IMR-90 (cell line): ENCODE measurements at places on chromosomes 4 and X. TPM values are rescaled to one million over a fixed set of nuclear protein-coding genes. Genes with fewer than 3 reads are reported as not detected.

DNA sequence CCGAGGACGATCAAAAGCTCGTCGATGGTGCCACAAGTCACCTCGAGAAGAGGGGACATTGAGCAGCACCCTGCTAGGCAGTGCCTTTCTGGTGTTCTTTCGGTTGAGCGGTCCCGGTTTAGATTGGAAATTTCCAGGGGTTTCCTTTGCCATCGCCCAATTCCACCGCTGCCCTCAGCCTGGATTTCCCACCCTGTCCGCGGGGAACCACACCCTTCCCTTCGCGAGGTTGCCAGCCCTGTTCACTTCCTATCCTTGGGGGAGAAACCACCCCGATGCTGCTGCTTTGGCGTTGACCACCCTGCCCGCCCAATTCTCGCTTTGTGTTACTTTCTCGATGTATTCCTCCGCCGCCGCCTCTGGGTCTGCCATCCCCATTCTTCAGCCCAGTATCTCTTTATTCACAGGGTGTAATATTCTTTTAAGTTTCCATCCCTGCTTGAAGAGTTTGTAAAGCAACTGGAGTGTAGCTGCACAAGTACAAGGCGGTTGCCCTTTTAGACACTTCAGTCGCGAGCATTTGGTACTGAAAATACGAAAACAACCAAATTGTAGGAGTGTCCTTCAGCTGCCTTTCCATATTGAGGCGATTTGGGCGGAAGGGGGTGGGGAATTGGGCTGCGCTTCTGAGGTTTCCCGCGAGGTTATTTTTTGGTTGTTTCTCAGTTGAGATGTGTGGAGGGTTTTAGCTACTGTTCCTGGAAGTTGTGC, 1.1 kb downstream of the OGT start:
- DNase-seq, result peak; percentile 32

DNA sequence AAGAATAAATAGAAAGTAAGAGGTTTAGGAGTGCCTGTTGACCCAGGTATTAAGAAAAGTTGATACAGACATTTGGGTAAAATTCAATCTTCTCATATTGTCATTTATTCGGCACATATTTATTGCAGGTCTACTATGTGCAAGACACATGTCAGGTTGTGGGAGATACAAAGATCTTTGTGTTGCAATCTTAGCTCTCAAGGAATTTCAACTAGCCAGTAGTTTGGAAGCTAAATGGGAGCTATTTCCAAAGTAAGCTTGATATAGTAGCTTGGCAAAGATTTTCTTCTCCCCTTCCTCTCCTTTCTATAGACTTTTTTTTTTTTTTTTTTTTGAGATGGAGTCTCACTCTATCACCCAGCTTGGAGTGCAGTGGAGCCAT, 122.9 kb downstream of the SYNPO2 start:
- no peak for DNase-seq

- no peak for DNase-seq
These were observed 2.4 kb downstream of the PDLIM3 start for GRCh38 chr4:185532795-185533324.

- no peak for DNase-seq
These were observed 405.4 kb upstream of the CPEB2 start for GRCh38 chr4:14596904-14597303.

- no peak for DNase-seq
These were observed 46.6 kb downstream of the IL13RA2 start for GRCh38 chrX:114970806-114971205.

- no peak for DNase-seq
These were observed 8.0 kb downstream of the SHOX start for GRCh38 chrX:638482-639131.

GRCh38 chr4:95188701-95189370, 359.9 kb downstream of the UNC5C start:
- no peak for DNase-seq

DNA sequence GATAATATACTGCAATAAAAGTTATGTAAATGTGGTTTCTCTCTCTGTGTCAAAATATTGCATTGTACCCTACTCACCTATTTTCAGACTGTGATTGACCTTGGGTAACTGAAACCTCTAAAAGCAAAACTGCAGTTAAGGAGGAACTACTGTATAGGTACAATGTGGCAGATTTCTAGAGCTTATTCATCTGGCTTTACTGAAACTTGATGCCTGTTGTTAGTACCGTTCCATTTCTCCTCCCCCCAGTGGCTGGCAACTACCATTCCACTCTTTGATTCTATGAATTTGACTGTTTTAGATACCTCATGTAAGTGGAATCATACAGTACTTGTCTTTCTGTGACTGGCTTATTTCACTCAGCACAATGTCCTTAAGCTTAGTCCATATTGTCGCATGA, 61.9 kb downstream of the HOPX start:
- peak; percentile 58 for DNase-seq

DNA sequence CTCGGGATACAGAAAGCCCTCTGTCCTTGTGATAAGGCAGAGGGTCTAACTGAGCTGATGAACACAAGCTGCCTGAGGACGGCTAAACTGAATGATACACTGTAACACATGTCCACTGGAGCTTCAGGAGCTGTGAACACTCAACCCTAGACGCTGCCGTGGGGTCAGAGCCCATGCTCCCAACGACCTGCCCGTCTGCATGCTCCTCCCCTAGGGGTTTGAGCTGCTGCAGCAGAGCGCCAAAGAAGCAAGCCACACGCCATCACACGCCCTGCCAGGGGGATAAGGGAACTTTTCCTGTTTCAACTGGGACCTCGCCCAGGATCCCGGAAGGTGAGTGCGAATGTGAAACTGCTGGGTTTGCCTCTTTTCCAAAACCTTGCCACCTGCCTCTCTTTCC, 361.8 kb downstream of the FAT4 start:
- no peak for DNase-seq

- no peak for DNase-seq
These were observed 184.1 kb upstream of the HHIP start for GRCh38 chr4:144461906-144462305.

DNA sequence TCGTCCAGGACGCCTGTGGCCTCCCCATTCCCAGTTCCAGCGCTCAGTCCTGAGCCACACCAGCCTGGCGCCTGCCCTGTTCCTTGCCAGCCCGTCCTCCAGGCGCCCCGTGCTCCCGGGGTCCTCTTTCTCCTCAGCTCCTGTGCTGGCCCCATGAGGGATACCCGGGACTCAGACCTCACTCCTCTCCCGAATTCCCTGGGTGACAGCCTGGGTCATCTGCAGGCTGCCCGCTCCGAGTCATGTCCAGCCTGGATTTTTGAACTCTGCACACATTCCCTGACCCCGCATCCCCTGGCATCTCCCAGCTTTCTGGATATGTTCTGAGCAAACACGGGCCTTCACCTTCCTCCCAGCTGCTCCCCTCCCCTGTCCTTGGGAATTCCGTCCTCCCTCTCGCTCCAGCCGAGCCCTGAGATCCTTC, 14.9 kb upstream of the ADD1 start:
- no peak for DNase-seq

DNA sequence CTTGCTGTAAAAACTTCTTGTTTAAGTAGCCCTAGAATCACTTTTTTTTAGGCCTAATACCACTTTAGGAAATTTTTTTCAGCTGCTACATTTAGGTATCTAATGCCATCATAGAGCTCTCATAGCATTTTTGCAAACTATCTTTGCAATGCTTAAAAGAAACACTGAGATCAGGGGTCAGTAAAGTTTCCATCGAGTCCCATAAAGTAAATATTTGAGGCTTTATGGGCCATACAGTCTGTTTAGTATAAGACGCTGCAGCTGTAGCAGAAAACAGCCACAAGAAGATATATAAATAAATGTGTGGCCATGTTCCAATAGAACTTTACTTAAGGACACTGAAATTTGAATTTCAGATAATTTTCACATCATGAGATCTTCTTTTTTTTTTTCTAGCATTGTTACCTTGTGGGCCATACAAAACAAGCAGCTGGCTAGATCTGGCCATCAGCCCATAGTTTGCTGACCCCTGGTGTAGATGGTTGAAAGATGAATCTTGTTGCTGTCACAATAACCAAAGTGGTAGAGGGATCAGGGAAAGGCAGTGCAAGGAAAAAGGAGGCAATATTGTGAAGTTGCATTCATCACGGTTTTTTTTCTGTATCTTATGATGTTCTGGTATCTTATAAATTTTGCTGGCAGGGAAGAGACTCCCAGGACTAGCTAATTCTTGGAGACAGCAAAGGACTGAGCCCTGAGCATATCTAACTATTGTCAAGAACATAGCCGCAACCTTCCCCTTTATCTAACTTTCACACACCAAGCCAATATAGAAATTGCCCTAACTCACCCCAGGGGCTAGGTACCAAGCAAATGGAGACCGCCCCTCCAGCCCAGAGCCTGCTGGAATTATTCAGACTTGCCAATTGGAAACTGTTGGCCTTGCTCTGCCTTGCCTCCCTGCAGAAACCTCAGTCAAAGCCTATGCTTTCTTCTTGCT, 46.6 kb downstream of the RASGEF1B start:
- DNase-seq, result peak; percentile 35

GRCh38 chrX:51866210-51866609, 27.2 kb upstream of the MAGED1 start:
- DNase-seq, result peak; percentile 65

- peak; percentile 46 for DNase-seq
These were observed 62.4 kb downstream of the TMEM165 start for GRCh38 chr4:55458164-55458563.

- DNase-seq, result no peak
These were observed 10.7 kb downstream of the WDR1 start for GRCh38 chr4:10105920-10106319.

DNA sequence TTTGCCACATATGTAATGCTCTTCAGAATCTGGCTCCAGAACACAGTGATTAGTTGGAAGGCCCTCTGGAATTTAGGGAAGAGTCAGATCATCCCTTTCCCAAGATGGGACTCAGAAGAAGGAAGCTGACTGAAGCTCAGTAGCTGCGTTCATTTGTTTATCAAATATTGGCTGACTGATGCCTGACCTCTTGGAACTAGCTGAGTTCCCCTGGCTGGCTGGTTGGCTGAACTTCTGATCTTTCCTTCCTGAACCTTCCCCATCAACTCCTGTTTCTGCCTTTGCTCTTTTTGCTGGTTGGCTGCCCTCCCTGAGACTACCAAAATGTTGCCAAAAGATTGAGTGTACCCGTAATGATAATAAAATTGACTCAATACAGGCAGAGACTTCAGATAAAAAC, 866.5 kb upstream of the INTU start:
- DNase-seq, result peak; percentile 36

GRCh38 chr4:142566777-142567176, 279.3 kb downstream of the INPP4B start:
- no peak for DNase-seq

GRCh38 chr4:185566425-185566824, 31.1 kb upstream of the PDLIM3 start:
- no peak for DNase-seq

DNA sequence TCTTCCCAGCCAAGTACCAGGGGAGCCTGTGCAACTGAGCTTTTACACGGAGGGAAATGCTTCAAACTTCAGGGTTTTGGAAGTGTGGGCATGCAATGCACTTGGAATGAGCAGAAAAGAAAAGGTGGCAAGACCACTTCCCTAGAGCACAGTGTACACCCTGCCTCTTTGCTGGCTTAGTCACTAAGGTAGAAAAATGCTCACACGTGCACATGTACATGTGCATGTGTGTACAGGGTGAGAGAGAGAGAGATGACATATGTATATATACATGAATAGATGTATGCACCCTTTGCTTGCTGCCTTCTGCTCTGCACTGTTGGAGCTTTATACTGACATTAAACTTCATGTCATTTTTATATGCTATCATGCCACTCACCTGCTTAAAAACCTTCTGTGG, 7.9 kb upstream of the KLF3 start:
- no peak for DNase-seq

GRCh38 chrX:123093792-123094191, 90.3 kb upstream of the GRIA3 start:
- no peak for DNase-seq

DNA sequence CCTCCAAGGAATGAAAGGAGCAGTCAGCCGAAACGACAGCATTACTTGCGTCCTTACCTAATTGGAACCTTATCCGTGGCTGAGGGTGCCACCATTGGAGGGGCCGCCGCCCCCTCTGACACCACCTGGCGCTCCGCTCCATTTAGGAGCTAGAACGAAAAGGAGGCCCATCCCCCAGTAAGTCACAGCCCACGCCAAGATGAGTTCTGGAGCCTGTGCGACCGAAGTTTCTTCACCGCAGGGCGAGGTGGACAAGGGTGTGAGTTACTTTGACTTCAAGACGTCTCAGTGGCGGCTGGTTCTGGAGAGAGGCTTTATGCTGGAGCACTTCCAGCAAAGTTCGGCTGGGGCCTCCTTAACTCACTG, 729 bp upstream of the IRF2 start:
- DNase-seq, result peak; percentile 35

- peak; percentile 44 for DNase-seq
These were observed 1.4 kb upstream of the C4orf50 start for GRCh38 chr4:6019316-6020263.

GRCh38 chr4:24096603-24097002, 206.8 kb upstream of the PPARGC1A start:
- no peak for DNase-seq

GRCh38 chrX:16125520-16126149, 2.3 kb downstream of the GRPR start:
- DNase-seq, result no peak

DNA sequence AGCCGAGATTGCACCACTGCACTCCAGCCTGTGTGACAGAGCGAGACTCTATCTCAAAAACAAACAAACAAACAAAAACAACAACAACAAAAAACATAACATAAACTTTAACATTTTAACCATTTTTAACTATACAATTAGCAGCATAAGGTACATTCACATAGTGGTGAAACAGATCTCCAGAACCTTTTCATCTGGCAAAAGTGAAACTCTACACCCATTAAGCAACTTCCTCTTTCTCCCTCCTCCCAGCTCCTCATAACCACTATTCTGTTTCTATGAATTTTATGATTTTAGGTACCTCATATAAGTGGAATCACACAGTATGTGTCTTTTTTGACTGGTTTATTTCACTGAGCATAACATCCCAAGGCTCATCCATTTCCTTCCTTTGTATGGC, 103.6 kb downstream of the FAM13A start:
- DNase-seq, result no peak

DNA sequence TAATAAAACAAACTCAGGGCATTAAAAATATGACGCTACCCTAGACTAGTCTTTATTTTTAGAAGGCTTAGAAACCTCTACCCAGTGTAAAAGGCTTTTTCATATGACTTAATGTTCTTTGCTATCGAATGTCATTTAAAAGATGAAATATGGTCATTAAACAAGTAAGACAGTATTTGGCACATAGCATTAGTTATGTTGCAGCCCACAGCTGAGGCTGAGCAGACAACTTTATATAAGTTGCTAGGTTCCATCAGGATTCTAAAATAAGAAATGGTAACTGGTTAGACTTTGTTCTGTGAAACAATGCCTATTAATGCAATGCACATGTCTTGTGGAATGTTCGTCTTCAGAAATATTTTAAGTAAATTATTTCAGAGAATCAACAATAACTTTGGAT, 10.4 kb upstream of the PRSS12 start:
- no peak for DNase-seq

The PABPC1L2B gene
- total RNA-seq, result not detected in 2 replicates

The TRIM60 gene
- not detected in 2 replicates for total RNA-seq

The CENPVL2 gene
- not detected in 2 replicates for total RNA-seq

The RHOXF1 gene
- not detected in 2 replicates for total RNA-seq

The GRPEL1 gene
- 33.0 and 48.6 TPM in 2 replicates for total RNA-seq

The DACH2 gene
- total RNA-seq, result 3.8 and 4.4 TPM in 2 replicates

The SLC6A14 gene
- not detected in 2 replicates for total RNA-seq

The PNCK gene
- 0.18 TPM in 1 of 2 replicates, not detected in the other for total RNA-seq

The SORBS2 gene
- total RNA-seq, result under 0.01 and 0.18 TPM in 2 replicates

The SPACA5 gene
- total RNA-seq, result not detected in 2 replicates

The SPANXB1 gene
- total RNA-seq, result not detected in 2 replicates
